ENCODE measurements at places on chromosomes 2 and 18.

- DNase-seq, result no peak
Observed at GRCh38 chr2:40432921-40433483, 18.9 kb downstream of the SLC8A1 start.

DNA sequence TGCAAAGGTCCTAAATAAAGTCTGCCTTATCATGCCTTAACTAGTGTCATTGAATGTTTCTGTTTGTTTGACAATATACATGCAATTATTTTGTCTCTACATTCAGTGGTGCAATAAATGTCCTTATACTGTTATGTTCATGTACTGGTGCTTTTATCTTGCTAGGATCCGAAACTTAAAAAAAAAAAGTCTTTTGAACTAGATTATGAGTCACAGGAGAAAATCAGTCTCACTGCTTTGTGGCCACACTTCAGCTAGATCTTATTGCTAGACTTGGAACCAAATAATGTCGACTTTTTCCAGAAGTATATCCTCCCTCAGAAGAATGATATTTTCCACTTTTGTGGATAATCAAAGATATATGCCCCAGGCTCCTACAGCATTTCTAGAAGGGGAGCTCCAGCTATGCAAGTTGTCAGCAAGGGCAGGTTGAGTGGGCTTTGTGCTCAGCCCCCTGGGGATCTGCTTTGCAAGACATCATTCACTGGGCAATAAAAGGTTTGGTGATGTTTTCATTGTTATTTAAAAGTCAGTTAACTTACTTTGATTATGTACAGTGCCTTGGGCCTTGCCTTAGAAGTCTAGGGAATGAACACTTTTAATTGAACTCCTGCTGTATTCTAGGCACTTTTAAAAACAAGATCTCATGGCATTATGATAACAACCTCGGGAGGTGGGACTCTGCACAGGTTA is 157.1 kb upstream of the LRRTM1 start:
- no peak for DNase-seq

- no peak for DNase-seq
Observed at GRCh38 chr2:112108178-112108832, 29.9 kb upstream of the FBLN7 start.

- no peak for DNase-seq
Observed at GRCh38 chr2:21317131-21317530, 193.4 kb downstream of the TDRD15 start.

- no peak for DNase-seq
Observed at GRCh38 chr2:121689356-121689755, 40.1 kb upstream of the CLASP1 start.

- DNase-seq, result no peak
Observed at GRCh38 chr2:40028792-40029488, 249.9 kb upstream of the THUMPD2 start.

DNA sequence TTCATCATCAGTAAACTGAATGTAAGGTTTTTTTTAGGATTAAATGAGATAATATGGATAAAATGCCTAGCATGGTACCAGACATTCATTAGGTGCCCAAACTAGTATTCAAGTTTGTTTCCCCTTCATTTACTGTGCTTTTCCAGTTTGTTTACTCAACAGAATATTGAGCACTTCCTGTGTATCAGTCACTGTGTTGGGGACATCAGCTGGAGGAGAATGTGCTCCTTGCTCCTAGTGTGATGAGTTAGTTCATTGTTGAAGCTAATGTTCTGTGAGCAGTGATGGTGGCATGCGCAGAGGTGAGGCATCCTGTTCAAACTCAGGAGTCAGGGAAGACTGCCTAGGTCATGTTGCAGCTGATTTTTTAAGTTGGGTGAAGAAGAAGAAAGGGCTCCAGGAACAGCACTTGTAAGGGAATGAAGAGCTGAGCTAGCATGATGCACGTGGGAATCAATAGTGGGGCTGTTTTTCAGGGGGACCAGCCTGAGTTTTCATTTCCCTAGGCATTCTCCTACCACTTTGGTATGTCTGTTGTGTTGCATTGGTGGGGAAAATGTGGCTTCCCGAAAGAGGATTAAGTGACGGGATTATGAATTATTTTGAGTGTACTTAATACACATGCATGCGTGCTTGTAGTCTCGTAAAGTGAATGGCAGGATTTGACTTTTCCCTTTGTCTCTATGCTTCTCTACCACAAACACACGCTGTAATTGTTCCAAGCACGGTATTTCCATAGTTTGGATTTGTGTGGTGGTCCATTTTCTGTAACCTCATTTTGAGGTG is 23.7 kb downstream of the TTLL4 start:
- no peak for DNase-seq

GRCh38 chr2:439077-439476 is 151.2 kb upstream of the ALKAL2 start:
- DNase-seq, result no peak

DNA sequence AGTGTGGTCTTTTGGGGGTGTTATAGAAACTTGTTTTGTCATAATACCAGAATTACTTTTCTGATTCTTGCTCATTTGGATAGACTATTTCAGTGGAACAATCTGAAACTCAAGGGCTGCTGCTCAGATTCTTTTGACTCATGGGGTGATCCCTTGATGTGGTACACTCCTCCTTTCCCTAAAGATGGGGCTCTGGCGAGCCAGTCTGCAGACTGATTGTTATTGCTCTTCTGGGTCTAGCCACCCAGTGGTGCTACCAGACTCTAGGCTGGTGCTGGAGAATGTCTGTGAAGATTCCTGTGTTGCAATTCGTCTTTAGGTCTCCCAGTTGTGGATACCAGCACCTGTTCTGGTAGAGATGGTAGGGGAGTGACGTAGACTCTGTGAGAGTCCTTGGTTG is 4.2 kb upstream of the MARS2 start:
- DNase-seq, result no peak

GRCh38 chr2:85457877-85458316 is 39.4 kb downstream of the SH2D6 start:
- no peak for DNase-seq

DNA sequence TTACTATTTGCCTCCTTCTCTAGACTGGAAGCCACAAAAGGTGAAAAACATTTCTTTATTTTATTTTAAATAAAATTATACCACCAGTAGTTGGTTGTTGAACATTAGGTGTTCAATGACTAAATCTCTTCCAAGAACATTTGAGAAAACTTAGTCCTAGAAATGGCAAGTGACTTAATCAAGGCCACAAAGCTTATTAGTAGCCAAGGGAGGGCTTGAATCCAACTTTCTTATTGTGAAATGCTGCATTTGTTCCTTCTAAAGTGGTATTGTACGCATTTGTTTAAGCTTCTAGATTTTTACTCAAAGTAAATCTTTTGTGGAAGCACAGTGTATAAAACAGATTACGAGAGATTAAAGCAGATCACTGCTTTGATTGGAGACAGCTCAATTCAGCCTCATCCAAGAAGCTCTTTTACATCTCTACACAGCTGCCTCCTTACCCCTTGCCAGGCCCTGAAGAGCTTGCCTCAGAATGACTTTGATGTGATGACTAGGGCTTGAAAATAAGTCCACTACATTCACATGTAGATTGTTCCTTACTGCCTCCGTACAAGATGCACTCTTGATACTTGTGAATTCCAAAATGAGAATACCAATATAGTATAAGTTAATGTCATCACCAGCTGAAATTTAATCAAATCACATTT is 244.8 kb downstream of the XIRP2 start:
- no peak for DNase-seq

DNA sequence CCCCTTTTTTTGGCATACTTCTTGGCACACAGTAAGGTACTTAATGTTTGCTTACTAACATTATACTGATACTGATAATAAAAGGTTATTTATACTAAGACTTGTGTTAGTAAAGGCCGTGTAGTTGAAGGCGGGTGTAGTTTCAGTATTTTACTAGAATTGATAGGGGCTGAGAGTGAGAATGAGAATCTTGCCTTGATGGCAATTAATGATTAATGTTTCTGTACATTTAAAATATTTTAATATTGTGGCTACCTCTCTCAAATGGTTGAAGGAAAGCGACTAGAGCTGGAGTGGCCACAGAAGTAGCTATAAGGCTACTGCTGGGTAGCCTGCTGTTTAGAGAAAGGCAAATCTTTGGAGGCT is 29.3 kb downstream of the PELI1 start:
- DNase-seq, result no peak

- no peak for DNase-seq
Observed at GRCh38 chr18:41266204-41266603, 688.8 kb upstream of the PIK3C3 start.

GRCh38 chr2:25366629-25367028 is 24.9 kb upstream of the DNMT3A start:
- no peak for DNase-seq

GRCh38 chr2:74890711-74891110 is 56.8 kb downstream of the HK2 start:
- DNase-seq, result no peak

DNA sequence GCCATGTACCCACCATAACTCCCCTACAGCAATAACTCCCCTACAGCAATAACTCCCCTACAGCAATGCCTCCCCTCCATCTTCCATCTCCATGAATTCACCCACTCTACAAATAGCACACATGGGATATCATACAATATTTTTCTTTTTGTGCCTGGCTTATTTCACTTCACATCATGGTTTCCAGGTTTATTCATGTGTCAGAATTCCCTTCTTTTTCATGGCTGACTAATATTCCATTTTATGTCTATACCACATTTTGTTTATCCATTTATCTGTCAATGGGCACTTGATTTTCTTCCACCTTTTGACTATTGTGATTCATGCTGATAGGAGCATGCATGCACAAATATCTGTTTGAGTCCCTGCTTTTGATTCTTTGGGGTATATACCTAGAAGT is 178.3 kb downstream of the SMAD7 start:
- DNase-seq, result no peak

GRCh38 chr2:168439536-168439935 is 16.5 kb upstream of the CERS6 start:
- no peak for DNase-seq

- DNase-seq, result no peak
Observed at GRCh38 chr18:60506682-60507081, 134.1 kb upstream of the MC4R start.

- no peak for DNase-seq
Observed at GRCh38 chr18:76982038-76982437, 150.5 kb downstream of the MBP start.

DNA sequence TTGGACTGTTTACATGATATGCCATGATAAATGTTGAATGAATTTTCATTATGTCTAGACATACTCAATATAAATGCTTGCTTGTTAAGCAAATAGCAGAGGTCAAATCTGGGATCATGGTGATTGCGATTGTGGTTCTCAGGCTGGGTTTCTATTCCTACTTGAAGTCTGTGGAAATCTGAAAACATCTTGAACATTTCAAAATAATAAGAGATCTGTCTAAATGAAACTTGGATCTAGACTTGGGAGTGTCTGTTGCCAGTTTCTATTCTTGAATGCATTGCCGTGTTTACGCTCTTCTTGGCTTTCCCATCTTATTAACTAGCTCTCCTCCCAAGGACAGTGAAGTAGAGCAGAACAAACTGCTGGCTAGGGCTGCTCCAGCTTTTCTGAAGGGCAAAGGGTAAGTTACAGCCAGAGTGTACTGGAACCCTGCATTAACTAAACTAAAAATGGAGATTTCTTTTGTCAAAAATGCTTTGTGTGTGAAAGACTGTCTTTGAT is 127.7 kb downstream of the DTNA start:
- DNase-seq, result no peak

DNA sequence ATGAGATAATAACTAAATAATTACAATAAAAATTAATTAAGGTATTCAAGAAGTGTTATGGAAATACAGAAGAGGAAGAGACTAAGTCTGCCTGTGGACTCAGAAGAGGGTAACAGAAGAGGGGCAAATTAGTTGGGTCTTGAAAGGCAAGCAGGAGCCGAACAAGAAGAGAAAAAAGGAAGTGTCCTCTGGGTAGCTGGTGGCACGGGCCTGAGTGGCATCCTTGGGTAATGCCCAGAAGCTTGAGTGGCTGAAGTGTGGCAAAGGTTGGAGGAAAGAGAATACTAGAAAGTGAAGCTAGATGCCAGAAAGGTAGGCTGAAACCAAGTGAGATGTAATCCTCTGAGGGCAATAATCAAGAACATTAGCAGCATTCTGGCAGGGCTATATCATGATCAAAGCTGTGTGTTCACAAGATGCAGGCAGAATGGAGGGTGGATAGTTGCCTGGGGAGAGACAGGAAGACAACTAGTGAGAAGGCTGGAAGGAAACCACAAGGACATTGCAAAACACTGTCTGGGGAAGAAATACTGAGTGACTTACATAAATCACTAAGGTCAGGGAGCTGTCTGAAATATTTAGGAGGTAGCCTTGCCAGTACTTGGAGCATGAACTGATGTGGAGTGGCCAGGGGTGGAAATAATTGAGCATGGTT is 16.2 kb downstream of the DOCK10 start:
- no peak for DNase-seq

- no peak for DNase-seq
Observed at GRCh38 chr2:158667586-158667985, 127.5 kb upstream of the DAPL1 start.

- DNase-seq, result no peak
Observed at GRCh38 chr2:114821055-114821454, 378.6 kb downstream of the DPP10 start.

DNA sequence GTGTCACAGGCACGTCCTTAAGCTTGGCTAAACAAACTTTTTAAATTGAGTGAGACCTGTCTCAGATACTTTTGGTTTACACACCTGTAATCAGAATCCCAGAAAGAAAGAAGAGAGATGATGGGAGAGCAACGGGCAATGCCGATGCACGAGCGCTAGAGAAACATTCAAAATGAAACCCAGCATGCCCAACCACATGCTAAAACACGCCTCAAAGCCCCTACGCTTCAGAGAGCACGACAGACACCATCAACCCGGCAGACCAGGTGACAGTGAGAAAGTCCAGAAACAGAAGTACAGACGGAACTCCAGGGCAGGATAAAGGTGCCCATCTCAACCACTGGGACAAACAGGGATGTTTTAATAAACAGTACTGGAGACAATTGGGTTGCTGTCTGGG is 85.5 kb downstream of the HDAC4 start:
- no peak for DNase-seq

DNA sequence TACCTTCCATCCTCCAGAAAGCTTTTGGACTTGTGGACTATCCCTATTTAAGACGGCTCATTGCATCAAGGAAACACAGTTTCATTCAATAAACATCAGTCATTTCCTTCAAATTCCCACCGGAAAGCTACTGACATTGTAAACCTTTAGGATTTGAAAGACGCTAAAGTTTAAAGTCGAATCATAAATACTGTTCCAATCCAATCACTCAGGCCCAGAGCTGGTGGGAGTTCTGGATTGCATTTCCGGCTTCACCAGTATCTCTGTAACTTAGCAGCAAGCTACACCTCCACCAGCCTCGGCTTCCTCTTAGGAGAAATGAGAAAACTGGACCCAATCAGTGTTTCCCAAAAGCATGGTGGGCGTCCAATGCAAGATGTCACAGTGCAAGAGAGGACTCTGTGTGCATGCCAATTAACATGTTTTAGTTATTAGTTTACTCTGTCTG is 1.6 kb downstream of the WDFY1 start:
- DNase-seq, result no peak

DNA sequence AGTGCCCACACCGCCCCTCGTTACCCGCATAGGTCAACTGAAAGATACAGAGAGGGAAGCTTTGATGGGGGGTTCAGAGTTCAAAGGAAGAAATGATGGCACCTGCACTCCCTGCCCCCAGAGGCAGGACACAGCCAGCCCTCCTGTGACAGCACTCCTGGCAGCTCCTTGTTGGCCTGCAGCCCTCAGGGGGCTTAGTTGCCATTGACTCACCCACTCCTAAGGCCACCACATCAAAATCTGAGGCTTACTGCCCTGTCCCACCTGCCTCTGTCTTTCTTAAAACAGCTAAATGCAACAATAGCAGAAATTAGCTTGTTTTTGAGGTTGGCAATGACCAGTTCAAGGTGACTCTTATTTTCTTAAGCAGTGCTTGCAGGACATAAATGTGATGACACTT is 31.6 kb upstream of the SLC35F6 start:
- no peak for DNase-seq

- DNase-seq, result no peak
Observed at GRCh38 chr2:95277246-95277906, 3.1 kb downstream of the PROM2 start.

Measured in stimulated activated CD4-positive, alpha-beta T cell treated with anti-CD3 and anti-CD28 coated beads, TNF-alpha, amount 100 ng/mL, for 1 hour (primary cell).